ENCODE measurements at places on chromosomes 12 and 14. TPM values are rescaled to one million over a fixed set of nuclear protein-coding genes. Genes with fewer than 3 reads are reported as not detected.

ARHGEF40 gene
- total RNA-seq, result 87.1 TPM

PGAM5 gene
- total RNA-seq, result 30.0 TPM

STON2 gene
- 162 TPM for total RNA-seq

ACRBP gene
- 0.16 TPM for total RNA-seq

TAS2R9 gene
- total RNA-seq, result not detected

ZC2HC1C gene
- total RNA-seq, result 0.85 TPM

STRN3 gene
- 61.8 TPM for total RNA-seq

HCAR1 gene
- under 0.01 TPM for total RNA-seq

RAP1B gene
- total RNA-seq, result 237 TPM

THAP2 gene
- total RNA-seq, result 2.3 TPM

RBP5 gene
- total RNA-seq, result not detected

ANO2 gene
- total RNA-seq, result not detected

WNT1 gene
- total RNA-seq, result not detected

LHX5 gene
- total RNA-seq, result not detected

DNAL1 gene
- total RNA-seq, result 10.6 TPM

CLEC1A gene
- 0.85 TPM for total RNA-seq

PPP1R1A gene
- not detected for total RNA-seq

SSPN gene
- total RNA-seq, result 17.4 TPM

OTOGL gene
- 0.36 TPM for total RNA-seq

TMEM132D gene
- total RNA-seq, result 0.16 TPM

NEUROD4 gene
- total RNA-seq, result not detected

ADAM21 gene
- not detected for total RNA-seq

CD69 gene
- not detected for total RNA-seq

C12orf56 gene
- 0.49 TPM for total RNA-seq

AHNAK2 gene
- 167 TPM for total RNA-seq

GPR132 gene
- 0.16 TPM for total RNA-seq

NID2 gene
- total RNA-seq, result 291 TPM

HCAR3 gene
- total RNA-seq, result not detected

ANKS1B gene
- total RNA-seq, result 3.5 TPM

DBX2 gene
- total RNA-seq, result 0.12 TPM

MYF6 gene
- not detected for total RNA-seq

AICDA gene
- not detected for total RNA-seq

BBS10 gene
- total RNA-seq, result 9.7 TPM

TSPAN11 gene
- total RNA-seq, result 0.36 TPM

IFNG-AS1 gene
- total RNA-seq, result not detected

FOXA1 gene
- total RNA-seq, result under 0.01 TPM

TAS2R19 gene
- 9.6 TPM for total RNA-seq

Measured in hair follicle dermal papilla cell (primary cell).